ENCODE measurements at places on chromosomes 4 and X.
A peak's percentile ranks its signal among the peaks of the same experiment; 100 is the strongest.

GRCh38 chrX:22047468-22047867, 15.3 kb downstream of the PHEX start:
- DNase-seq: no peak

GRCh38 chrX:101386542-101386885, 523 bp upstream of the BTK start:
- DNase-seq: no peak

GRCh38 chr4:142781114-142781513, 65.0 kb downstream of the INPP4B start:
- no peak for DNase-seq

DNA sequence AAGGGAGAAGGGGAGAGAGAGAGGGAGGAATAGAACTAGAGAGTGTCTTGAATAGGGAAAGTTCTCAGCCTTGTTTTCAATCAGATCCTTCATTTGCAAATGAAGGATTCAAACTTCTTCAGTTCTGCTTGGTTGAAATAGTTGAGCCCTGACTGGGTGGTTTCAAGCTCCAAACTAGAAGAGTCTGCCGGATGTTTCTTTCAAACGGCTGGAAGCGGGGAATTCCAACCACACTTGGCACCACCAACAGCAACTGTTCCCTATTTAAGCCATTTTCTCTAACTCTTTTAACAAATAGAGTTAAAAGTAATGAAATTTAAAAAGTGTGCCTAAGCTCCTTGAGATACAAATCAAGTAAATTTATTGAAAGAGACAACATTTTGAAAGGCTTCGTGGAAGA, 67.5 kb upstream of the DDX60 start:
- no peak for DNase-seq

DNA sequence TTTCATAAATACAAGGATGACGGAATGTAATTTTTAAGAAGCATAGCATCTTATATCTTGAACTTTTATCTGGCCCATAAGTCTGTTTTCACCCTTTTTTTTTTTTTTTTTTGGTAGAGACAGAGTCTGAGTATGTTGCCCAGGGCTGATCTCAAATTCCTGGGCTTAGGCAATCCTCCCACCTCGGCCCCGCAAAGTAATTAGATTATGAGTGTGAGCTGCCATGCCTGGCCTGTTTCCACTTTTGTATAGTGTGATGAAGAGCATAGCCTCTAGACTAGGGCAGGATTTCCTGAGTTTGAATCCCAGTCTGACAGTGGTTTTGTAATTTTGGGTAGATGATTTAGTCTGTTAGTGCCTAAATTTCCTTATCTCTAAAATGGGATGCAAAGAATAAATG, 11.0 kb downstream of the STIM2 start:
- DNase-seq: no peak

DNA sequence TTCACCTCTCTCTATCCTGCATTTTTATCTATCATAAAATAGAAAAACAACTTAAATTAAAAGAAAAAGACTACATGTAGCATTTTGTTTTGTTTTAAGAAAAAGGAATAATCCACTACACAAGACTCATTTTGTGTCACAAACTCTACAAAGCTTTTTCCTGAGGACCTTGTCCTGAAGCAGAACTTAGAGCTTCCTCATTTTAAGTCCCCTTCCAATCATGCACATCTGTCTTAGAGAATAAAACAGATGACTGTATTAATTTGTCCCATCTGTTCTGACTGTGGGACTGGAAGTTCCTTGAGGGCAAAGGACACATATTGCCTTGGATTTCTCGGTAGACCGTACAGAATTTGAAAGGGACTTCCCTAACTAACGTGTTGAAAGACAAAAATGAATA, 218.5 kb downstream of the COL25A1 start:
- no peak for DNase-seq

DNA sequence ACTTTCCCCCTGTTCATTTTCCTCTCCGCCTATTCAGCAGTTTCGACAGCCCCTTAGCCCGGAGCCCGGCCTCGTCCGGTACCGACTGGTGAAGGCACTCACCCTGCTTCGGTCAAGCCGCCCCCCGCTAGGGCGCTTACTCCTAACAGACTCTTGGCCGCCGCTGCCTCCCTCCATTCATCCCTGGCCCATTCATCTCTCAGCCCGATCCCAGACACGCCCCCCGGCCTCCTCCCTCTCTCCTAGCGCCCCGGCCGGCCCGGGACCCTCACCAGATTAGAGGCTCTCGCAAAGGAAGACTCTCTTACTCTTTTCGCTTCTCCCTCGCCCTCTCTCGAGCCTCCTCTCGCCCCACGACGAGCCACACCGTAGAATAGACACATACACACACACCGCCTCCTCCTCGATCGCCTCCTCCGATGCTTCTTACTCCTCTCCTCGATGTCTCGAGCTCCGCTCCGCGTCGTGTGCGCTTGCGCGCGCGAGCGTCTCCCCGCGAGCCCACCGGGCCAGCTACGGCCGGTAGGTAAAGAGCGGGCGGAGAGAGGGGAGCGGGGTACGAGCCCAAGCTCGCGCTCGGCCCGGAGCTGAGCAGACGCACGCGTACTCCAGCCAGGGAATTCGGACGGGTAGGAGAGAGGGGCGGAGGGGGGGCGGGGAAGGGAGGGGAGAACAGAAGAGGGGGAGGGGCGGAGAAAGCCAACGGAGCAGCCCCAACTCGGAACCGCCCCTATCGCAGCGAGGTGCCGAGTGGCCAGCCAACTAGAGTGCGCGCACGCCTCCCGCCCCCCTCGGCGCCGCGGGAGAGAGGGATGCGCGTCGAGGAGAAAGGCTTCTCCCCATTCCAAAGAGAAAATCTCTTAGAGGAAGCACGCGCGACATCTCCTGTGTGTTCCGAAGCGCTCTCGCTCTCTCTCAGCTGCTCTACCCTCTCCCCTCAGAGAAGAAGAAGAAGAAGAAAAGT, at the start of gene WNK3:
TSS of gene WNK3 (minus strand) at position 633 of the 964 bp plus-strand sequence.
- DNase-seq: peak; percentile 54

GRCh38 chr4:94545296-94545695, 93.6 kb downstream of the PDLIM5 start:
- peak; percentile 64 for DNase-seq

DNA sequence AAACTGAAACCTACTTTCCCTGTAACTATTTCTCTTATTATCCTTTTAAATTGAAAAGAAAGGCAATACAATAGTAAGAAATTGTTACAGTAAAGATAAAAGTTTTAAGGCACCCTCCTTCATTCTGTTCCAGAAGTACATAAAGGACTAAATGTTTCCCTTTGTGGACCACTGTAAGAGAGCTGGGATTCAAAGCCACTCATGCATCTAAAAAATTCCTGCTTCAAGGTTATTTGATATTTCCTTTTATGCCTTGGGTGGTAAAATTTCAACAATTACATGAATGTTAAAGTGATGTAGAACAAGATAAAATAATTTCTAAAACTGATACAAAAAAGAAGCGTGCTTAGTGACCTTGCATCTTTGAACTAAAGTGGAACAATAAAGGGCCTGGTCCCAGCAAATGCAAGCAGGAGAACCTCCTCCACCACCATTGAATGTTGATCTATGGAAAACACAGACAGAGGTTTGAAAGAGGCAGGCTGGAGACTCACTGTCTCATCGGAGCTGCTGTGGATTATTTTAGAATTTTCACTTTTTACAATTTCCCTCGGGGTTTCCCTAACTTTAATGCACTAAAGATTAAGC, 42.3 kb upstream of the PRSS12 start:
- no peak for DNase-seq

DNA sequence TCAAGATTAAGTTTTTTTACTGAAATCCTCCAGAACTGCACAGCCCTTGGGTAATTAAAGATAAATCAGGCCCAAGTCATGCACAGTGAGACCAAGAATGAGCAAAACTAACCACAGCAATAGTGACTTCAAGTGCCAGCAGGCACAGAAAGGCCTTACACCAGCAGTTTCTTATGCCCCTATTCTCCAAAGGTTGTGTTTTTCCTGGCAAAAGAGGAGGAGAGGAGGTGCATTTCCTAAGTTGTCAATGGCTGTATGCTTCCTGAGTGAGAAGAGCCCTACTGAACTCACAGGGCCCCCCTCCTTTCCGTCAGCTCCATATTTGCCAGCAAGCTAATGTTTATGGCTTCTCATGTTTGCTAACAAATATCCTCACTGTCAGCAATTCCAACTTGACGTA, 418.7 kb upstream of the INTU start:
- no peak for DNase-seq

DNA sequence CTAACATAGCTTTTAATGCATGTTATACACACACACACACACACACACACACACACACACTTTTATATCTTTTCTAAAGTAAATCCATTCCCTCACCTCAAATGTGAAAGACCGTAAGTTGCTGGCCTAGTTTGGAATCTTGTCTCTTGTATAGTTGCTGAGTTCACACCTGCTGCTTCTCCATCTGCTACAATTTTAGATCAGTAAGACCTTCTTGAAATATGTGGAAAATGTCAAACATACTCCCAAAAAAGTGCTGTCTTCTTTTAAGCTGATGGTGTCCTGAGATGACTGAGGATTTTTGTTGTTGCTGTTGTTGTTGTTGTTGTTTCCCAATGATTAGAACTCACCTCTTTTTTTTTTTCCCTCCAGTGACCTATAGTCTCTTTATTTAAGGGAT, 121.3 kb downstream of the SNCA start:
- DNase-seq: no peak

- no peak for DNase-seq
Measured at GRCh38 chrX:9318213-9318612, 146.6 kb upstream of the TBL1X start.

DNA sequence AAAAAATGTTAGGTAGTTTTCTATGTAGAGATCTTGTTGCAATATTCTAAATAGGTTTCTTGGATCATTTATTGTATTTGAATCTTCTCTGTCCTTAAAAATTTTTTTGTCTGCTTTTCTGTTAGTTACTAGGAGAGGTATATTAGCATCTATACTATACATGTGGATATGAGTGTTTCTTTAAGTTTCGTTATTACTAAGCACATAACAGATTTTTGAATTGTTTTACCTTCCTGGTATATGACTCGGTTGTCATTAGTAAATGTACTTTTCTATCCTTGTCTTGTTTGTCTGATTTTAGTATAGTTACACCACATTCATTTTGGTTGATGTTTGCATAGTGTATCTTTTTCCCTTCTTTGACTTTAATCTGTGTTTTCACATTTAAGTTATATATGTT, 20.2 kb downstream of the PYURF start:
- DNase-seq: no peak

GRCh38 chr4:36508394-36508793, 227.0 kb downstream of the DTHD1 start:
- no peak for DNase-seq

DNA sequence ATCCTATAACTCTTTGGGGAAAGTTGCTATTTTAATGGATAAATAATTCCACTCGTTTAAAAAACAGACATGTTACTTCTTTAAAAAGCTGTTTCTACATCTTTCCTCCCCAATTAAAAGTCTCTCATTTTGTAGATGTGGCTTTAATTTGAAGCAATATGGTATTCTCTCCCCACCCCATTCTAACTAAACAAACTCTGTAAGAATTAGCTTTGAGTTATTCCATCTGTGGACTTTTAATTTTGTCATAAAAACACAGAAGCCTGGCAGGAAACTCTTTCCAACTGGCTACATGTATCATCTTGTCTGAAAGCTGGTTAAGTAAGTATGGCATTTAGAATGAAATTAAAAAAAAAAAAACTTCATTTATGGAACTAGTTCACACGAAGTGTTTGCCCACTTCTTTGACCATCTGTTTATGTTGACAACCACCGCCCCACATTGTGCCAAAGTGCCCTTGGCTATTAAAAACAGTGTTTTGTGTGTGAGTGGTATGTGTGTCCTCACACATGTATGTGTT, 140.3 kb downstream of the NAA11 start:
- no peak for DNase-seq

DNA sequence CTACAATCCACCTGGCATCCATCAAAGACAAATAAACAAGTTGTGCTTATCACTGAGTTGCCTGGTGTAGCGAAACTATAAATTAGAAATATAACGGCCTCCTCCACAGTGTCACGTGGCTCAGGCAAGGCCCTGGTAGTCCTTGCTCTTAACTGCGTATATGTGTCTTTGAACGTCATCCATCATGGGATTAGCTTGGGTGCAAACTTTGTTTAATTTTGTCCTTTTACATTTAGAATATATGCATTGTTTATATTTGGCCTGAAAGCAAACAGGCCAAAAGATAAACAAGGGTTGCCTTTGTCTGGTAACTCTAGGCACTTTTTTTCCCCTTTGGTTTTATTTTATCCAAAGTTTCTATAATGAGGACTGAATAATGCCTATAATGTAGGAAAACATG, 184.9 kb downstream of the KIT start:
- DNase-seq: no peak

Measured in SW 1271 (cell line).